CD4-positive, CD25-positive, alpha-beta regulatory T cell (primary cell): ENCODE measurements at places on chromosomes 12 and 14.
A peak's percentile ranks its signal among the peaks of the same experiment; 100 is the strongest.

GRCh38 chr12:69875416-69875935 lies 50.4 kb downstream of the MYRFL start:
- no peak for DNase-seq

- DNase-seq: no peak
Observed at GRCh38 chr12:83850531-83850930, 1062.1 kb downstream of the SLC6A15 start.

- DNase-seq: no peak
Observed at GRCh38 chr12:51098611-51099010, 15.2 kb upstream of the CSRNP2 start.

DNA sequence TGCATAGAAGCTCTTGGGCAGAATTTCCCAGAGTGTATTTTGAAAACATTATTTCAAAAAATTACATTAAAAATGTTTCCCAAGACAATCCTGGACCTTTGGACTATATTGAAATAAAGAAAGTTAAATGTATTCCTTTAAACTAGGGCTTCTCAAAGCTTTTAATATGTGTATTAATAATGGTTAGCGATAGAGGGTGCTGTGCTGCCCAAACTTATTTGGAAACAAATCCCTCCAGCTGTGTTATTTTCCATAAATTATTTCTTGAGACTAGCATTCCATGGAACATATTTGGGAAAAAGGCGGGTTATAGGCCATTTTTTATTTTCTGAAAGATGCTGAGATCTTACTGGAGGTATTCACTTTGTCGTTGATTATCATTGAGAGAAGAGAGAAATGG lies 397.8 kb upstream of the MIS18BP1 start:
- DNase-seq: no peak

GRCh38 chr12:54029529-54030441 lies 1.5 kb downstream of the HOXC6 start:
- no peak for DNase-seq

DNA sequence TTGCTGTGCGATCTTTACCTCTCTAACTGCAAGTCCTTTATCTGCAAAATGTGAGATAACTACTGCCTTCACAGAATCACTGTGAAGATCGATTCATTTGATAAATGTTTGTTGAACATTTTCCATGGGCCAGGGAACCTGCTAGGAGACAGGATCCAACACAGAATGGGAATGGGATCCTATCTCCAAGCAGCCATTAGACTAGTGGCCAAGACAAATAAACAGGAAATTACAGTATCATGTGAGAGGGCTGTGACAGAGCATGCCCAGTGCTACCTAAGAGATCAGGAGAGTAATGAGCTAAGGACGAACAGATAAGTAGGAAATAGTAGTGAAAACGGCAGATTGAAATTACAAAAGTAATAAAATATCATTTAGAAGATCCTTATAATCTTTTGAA lies 105.7 kb downstream of the GRIN2B start:
- no peak for DNase-seq

DNA sequence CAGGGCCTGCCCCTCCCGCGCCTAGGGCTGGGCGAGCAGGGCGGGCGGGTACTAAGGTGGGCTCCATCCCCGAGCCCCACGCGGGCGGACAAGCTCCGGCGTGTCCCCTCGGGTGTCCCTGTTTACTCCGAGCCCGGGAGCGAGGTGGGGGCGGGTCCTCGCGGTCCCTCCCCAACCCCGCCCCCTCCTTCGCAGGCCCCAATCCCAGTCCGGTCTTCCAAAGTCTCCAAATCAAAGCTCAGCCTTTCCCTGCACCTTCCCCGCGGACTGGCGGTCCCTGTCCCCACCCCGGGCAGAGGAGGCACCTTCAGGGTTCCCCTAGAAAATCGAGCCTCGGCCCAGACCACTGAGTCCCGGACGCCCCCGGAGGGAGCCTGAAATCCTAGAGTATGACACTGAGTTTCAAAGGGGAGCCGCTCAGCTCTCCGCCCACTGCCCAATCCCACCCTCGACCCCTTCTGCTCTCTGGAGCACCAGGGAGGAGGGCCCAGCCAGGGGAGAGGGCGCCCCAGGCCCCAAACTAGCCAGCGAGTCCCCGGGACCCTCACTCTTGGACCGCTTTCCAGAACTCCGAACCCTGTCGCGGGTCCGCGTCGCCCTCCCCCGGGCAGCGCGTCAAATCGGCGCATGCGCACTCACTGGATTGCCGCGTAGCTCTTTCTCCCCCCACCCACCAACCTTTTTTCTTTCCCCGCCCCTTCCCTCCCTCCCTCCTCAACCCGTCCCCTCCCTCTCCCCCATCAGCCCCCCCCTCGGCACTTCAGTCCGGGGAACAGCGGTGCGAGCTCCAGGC lies at the start of gene LRP1:
LRP1 (plus strand) TSS at position 758 of the 793 bp plus-strand sequence. CDS start 482 bp downstream, outside the sequence.
- peak; percentile 73 for DNase-seq

DNA sequence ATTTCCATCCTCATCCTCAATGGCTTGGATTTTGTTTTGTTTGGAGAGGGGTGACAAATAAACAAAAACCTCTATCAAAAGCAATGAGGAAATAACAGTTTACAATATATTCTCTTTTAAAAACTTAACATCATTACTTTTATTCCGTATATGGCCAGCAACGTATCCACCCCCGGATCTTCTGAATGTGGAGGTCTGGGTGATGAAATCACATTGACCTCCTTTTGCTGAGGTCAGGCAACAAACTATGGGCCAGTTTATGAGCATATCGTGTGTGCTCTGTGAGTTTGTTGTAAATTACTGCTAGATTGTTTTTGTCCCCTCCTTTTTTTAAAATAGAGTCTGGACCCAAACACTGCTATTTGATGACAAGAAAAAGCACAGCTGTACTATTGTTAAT lies 178.1 kb downstream of the BCAT1 start:
- DNase-seq: no peak

DNA sequence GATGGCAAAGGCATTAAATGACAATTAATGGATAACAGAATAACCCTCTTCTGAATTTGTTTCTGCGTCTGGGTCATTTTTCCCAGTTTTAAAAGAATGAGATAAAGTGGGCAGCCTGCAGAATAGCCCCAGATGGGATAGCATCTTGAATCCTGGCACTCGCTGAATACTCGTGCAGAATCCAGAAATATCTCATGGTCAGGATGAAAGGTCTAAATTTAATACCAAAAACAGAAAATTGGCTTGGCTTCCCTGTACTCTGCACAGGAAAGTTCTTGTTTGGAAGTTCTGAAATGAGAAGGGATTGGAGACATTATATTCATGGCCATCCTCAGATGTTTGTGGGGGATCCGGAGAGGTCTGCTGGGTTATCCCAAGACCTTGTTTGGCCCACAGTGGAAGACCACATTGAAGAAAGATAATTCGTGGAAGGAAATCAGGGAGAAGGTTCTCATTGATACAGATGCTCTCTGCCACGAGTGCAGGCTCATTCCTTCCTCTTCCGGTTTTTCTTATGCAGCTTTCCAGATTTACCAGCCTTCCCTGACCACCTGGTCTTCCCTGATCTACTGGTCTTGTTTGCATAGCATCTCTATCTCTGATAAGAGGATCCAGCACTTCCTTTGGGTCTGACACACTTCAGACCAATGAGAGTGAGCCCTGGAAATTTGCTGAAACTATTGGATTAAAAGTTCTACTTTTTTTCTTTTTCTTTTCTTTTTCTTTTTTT lies 6.0 kb upstream of the IFT81 start:
- DNase-seq: no peak

GRCh38 chr14:68544081-68544892 lies 248.6 kb downstream of the ZFP36L1 start:
- DNase-seq: no peak

- no peak for DNase-seq
Observed at GRCh38 chr14:41604721-41605531, 1.8 kb upstream of the LRFN5 start.

GRCh38 chr14:85596562-85596961 lies 66.6 kb downstream of the FLRT2 start:
- DNase-seq: no peak

DNA sequence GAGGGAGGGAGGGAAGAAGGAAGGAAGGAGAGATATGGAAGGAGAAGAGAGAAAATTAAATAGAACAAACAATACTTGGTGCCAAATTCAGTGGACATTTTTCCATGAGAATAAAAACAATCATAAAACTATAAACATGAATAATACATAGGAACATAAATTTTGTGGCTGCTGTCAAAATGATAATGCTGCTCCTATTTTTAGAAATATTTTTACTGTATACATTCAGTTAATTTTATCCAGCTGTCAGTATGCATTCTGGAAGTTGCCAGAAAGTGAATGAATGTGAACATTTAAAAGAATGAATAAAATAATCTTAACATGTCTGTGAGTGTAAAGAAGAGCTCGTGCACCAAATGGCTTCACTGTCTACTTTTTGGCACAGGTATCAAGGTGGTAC lies 13.9 kb upstream of the PCED1B start:
- DNase-seq: no peak

DNA sequence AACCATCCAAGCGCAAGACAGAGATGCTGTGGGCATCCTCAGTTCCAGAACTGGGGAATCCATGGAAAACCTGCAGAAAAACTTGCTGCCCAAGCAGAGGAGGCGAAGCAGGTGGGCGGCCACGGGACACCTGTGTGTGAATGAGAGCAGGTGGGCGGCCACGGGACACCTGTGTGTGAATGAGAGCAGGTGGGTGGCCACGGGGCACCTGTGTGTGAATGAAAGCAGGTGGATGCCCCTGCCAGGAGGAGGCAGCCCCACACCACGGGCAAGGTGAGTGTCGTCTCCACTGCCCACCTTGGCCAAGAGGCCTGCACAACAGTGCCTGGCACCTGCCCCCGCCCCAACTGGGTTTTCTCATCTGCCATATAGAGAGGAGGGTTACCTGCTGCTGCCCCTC lies 59.2 kb downstream of the GSC start:
- DNase-seq: no peak

- no peak for DNase-seq
Observed at GRCh38 chr14:68255693-68256178, 436.2 kb downstream of the RAD51B start.

- DNase-seq: no peak
Observed at GRCh38 chr12:69007855-69008351, 74.9 kb upstream of the CPM start.

DNA sequence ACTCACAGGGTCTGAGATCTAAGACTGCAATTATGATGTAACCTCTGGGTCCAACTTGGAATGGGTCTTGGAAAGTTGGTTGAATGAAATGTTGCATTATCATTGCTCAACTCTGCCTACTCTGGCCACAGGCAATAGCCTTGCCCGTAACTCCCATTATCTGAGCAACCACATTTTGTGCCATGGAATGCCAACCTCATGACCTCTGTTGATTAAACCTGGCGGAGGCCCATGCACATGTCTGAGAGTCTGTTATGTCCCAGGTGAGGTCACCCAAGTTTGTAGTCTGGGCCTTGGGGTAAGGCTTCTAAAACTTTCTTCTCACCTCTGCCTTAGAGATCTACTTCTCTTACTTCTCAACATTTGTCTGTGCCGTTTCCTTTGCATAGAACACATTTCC lies 140.9 kb downstream of the TBX5 start:
- no peak for DNase-seq

DNA sequence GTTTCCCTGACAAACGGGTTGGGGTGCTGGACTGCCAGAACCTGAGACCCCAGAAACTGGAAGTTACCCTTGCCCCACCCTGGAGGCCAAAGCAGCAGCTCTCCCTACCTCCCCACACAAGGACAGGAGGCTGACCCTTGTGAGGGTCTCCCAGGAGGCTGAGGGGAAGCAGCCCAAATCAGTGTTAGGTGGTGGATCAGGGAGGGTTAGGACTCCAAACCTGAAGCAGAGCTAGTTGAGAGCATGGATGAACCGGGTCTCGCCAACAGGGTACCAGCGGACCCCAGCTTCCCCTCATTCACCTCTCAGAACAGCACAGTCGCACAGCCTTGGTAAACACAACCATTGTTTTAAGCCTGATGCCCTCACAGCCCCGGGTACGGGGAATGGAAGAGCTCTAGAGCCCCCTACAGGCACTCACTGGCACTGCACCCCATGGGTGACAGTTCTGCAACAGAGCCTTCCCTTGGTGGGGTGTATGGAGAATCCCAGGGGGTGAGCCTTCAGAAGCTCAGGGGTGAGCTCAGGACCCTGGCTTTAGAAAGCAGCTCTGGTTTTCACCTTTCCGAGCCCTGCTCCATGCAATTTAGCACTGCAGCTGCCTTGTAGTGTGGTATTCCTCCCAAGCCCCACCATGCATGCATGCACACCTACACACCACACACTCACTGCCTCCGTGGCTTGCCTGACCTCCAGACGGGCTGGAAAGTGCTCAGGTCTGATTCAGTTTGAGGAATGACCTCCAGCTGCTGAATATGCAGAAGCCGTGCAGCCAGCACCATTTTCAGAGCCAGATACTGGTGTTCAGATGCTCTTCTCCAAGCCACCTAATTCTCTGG lies 11.2 kb downstream of the ESRRB start:
- peak; percentile 56 for DNase-seq

DNA sequence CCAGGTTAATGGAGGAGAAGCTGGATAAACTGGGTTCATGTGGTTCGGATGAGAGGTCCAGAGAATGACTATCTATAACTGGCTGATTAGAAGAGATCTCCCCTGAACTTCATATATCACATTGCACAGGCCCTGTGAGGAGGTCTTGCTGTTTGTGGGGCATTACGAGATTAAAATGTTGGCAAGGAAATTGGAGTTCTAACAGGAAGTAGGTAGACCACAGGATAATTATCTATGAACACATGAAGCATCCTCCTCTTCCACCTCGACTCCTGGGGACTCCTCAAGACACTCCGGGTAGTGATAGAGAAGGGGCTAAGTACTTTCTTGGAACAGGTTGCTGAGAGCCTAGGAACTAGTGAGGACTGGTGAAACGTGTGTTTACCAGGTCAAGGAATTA lies 418.8 kb downstream of the KCNH5 start:
- no peak for DNase-seq

DNA sequence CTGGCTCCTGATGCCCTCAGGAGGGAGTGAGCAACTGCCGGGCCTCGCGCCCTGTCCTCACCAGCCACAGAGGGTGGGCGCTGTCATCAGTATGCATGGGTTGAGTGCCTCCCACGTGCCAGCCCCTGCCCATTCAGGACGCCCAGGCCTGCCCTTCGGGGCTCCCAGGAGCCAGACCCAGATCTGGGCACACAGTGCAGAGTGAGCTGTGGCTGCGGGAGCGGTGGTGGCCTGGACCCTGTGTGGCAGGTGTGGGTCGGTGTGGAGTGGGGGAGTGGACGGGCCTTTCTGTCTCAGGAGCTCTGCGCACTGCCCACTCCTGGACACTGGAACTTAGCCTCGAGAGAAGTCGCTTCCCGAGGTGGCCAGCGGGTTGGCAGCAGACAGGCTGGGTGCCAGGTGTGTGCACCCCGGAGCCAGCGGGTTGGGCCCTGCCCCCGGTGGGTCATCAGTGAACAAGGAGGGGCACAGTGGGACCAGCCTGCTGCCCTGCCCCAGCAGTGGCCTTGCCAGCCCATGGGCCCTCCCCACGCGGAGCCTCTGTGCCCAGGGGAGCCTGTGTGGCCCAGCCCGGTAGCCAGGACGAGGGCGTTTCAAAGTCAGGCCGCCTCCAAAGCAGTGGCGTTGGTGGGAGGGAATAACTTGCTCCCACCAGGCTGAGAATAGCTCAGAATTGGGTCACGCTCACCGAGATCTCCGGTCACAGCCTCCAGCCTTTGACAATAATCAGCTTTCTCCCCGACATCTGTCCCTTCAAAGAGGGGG lies 9.5 kb downstream of the TRMT61A start:
- DNase-seq: no peak
